ENCODE measurements at places on chromosomes 6 and 20. TPM values are rescaled to one million over a fixed set of nuclear protein-coding genes. Genes with fewer than 3 reads are reported as not detected.

The OR2H2 gene
- total RNA-seq, result not detected

The BPIFB4 gene
- total RNA-seq, result not detected

The MAS1 gene
- 0.10 TPM for total RNA-seq

The CENPW gene
- 2.7 TPM for total RNA-seq

The PGC gene
- not detected for total RNA-seq

The ENTPD6 gene
- 72.2 TPM for total RNA-seq

The NKX2-2 gene
- not detected for total RNA-seq

GRCh38 chr20:6956574-6956973 is 189.1 kb downstream of the BMP2 start:
- H3K4me1 ChIP-seq, result no peaks in the 10 kb centered on the region
- no peak for DNase-seq
- no peak overlapping the region for H3K4me3 ChIP-seq
- H3K27ac ChIP-seq, result no peak overlapping the region
- no peaks in the 10 kb centered on the region for H3K36me3 ChIP-seq

DNA sequence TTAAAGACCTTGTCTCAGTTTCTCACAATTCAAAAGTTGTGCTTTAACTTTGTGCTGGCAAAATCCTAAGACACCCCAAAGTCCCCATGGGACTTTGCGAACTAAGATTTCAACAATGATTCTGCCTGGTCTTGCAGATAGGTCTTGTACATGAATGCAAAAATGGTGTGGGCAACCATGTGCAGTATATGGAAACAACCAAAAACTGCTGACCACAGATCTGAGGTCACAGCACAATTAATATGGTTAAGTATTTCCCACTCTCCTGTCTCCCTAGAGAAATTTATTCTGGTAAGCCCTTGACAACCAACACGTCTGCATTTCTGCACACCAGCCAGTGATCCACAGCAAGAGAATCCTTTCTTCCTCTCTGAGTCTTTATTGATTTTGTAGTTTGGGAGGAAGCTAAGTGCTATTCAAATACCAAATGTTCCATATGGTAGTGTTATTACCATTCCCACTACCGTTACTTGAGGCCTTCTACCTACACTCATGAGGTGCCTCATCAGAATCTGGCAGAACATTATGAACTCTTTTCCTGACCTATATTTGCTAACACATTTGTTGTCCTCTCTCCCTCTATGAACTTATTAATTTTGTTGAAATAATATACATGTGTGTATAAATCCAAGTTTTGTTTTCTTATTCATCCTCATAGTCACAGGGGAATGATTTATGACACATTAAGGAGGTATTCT is 178.7 kb downstream of the ATXN1 start:
- no peaks in the 10 kb centered on the region for H3K36me3 ChIP-seq
- H3K4me3 ChIP-seq, result no peak overlapping the region
- H3K4me1 ChIP-seq, result no peaks in the 10 kb centered on the region
- no peaks in the 10 kb centered on the region for H3K27me3 ChIP-seq
- no peak overlapping the region for H3K27ac ChIP-seq

DNA sequence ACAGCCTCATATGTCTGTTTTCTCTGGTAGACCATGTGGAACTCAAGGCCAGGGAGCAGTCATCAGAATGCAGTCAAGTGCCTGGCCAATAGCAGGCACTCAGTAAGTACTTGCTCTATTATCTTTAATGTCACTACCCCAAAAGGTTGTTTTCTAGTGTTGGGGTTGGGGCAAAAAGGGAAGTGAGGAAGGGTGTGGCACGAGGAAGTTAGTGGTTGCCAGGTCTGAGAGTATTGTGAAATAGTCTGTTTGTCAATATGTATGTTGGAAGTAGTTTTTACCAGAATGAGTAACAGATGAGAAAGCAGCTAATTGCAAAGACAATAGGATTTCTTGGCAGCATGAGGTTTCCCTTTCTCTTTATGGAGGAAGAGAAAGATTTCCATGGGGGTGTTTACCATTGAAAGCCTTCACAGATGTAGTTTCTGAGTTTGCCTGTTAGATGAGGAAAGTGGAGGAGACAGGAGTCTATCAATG is 59.5 kb upstream of the ARMH2 start:
- H3K27ac ChIP-seq, result no peak overlapping the region
- H3K27me3 ChIP-seq, result no peaks in the 10 kb centered on the region
- no peak for DNase-seq
- no peaks in the 10 kb centered on the region for H3K36me3 ChIP-seq
- peaks cover 4% of the 10 kb centered on the region for H3K4me1 ChIP-seq
- H3K4me3 ChIP-seq, result no peak overlapping the region

GRCh38 chr20:58797371-58798338 is 53.0 kb downstream of the GNAS-AS1 start:
- H3K27me3 ChIP-seq, result no peaks in the 10 kb centered on the region
- no peaks in the 10 kb centered on the region for H3K36me3 ChIP-seq
- DNase-seq, result no peak
- H3K4me1 ChIP-seq, result no peaks in the 10 kb centered on the region
- H3K4me3 ChIP-seq, result no peak overlapping the region

DNA sequence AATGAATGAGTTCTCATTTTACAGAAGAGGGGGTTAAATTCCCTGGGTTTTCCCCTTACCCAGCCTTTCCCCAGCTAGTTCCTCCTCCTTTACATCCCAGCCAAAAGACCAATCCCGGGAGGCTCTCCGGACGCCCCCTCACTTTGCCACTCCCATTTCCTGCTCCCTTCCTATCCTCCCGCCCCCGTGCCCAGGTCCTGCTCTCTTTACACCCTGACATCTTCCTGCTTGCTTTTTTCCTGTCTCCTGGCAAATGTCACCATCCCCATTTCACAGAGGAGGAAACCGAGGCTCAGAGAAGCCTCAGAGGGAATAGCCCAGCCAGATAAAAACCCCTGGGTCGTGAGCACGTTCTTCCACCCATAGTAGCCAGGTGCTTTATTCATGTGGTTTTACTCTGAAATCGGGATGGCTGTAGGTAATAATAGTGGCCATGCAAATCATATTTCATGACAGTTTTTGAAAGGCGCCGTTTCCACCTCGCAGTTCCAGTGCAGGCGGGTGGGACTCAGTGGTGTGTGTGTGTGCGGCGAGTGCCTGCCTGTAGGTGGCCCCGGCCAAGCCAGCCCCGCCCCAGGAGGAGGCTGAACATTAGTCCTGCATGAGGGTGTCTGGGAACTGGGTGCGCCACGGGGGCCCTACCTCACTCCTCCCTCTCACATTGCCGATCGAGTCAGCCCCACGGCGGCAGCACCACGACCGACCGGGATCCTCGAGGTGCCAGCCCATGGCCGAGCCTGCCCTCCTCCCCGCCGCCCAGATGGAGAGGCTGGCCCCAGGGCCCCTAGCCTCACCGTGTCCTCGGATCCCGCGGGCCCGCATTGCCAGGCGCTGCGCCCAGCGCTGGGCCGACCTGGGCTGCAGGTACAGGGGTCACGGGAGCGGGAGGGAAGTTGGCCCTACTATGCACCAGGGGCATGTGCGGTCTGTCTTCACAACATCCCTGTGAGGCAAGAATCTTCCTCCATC is at the start of gene ARHGAP40:
Gene ARHGAP40, plus strand, starts transcription at position 594 of the 969 bp plus-strand sequence.
- H3K4me3 ChIP-seq, result no peak within 1 kb of the TSS
- no peaks in the 10 kb centered on the region for H3K27me3 ChIP-seq
- no peaks in the 10 kb centered on the region for H3K36me3 ChIP-seq
- H3K4me1 ChIP-seq, result no peaks in the 10 kb centered on the region
- no peak for DNase-seq

- peaks cover 6% of the 10 kb centered on the region for H3K4me1 ChIP-seq
- H3K27ac ChIP-seq, result no peak overlapping the region
- no peak for DNase-seq
- H3K36me3 ChIP-seq, result no peaks in the 10 kb centered on the region
- no peak overlapping the region for H3K4me3 ChIP-seq
- no peaks in the 10 kb centered on the region for H3K27me3 ChIP-seq
Measured at GRCh38 chr6:111263837-111264236, 176.5 kb downstream of the SLC16A10 start.

- H3K4me1 ChIP-seq, result no peaks in the 10 kb centered on the region
- no peak overlapping the region for H3K27ac ChIP-seq
- H3K27me3 ChIP-seq, result no peaks in the 10 kb centered on the region
- no peak overlapping the region for H3K4me3 ChIP-seq
Measured at GRCh38 chr20:62112368-62112767, 9.9 kb upstream of the LSM14B start.

DNA sequence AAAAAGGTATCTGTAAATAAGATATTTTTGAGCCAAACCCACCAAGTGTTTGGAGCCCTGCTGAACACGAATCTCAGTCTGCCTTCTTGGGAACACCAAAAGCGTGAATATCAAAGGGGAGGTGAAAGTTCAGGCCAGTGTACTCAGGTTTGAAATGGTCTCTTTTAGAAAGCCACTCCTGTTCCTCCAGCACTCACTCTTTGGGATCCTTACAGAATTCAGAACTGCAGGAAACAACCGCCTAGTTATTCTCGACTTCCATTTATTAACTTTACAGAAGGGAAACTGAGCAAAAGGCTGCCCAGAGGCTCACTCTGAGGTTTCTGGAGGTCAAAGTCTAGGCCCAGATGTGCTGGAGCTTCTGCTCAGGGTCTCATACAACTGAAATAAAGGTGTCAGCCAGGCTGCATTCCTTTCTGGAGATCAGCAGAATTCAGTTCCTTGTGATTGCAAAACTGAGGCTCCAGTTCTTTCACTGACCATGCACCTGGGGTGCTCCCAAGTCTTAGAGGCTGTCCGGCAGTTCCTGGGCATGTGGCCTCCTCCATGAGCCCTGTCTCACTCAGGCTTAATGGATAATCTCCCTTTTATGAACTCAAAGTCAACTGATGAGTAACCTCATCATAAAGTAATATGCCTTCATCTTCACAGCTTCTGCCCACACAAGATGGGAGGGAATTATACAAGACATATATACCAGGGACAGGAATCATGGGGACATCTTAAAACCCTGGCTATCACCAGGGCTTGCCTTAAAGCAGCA is 65.5 kb upstream of the TNFAIP3 start:
- H3K27me3 ChIP-seq, result no peaks in the 10 kb centered on the region
- H3K27ac ChIP-seq, result no peak overlapping the region
- H3K4me3 ChIP-seq, result no peak overlapping the region
- no peak for DNase-seq

DNA sequence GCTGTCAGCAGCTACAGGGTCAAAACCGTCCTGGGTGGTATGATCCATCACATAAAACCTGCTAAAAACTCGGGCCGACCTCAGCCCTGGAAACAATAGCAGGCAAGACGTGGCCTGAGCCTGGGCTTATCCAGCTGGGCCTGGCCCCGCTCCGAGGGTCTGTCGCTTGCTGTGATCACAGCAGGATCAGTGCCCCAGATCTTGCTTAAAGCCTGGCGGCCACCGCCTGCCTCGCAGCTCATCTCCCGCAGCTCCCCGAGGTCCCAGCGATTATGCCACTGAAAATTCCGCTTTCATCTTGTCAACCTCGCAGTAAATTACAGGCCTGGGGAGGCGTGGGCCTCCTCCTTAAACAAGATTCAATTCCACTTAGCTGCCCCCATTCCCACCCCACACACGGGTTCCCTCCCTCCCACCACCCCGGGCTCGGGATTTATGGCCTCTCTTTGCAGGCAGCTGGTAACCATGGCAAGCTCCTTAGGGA is 40.1 kb downstream of the CDH22 start:
- DNase-seq, result no peak
- no peak overlapping the region for H3K4me3 ChIP-seq
- no peaks in the 10 kb centered on the region for H3K36me3 ChIP-seq
- no peak overlapping the region for H3K27ac ChIP-seq
- no peaks in the 10 kb centered on the region for H3K4me1 ChIP-seq

- no peak overlapping the region for H3K27ac ChIP-seq
- H3K27me3 ChIP-seq, result no peaks in the 10 kb centered on the region
- DNase-seq, result no peak
Measured at GRCh38 chr6:44039839-44040350, 87.4 kb downstream of the MRPL14 start.

DNA sequence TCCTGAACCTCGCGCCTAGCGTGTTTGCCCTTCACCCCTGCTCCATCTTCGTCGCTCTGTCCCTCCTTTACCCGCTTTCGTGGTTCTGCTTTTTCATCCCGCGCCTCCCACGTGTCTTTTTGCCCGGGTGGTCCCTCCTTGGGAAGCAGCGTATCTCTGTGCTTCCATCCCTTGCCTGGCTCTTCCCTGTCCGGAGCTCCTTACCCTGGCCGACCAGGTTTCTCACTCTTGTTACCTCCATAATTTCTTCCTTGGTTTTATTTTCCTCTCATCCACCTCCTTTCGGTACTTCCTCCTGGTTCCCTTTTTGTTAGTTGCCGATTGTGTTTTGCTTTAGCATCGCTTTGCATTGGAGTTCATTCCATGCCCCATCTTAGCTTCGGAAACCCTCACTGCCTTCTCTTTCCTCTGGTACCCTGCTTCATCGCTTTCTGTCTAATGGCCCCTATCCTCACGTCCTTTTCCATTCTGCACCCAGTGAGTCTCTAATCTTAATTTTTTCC is 735 bp downstream of the FAM135A start:
- H3K27me3 ChIP-seq, result no peaks in the 10 kb centered on the region
- H3K4me1 ChIP-seq, result peaks cover 2% of the 10 kb centered on the region
- peak overlapping the region; percentile 96 for H3K4me3 ChIP-seq
- no peak for DNase-seq
- H3K27ac ChIP-seq, result peak overlapping the region; percentile 78
- no peaks in the 10 kb centered on the region for H3K36me3 ChIP-seq

- no peaks in the 10 kb centered on the region for H3K27me3 ChIP-seq
- H3K4me3 ChIP-seq, result no peak overlapping the region
- no peak overlapping the region for H3K27ac ChIP-seq
- no peak for DNase-seq
- H3K4me1 ChIP-seq, result no peaks in the 10 kb centered on the region
Measured at GRCh38 chr6:166490671-166491500, 95.6 kb downstream of the RAMACL start.

- no peak overlapping the region for H3K4me3 ChIP-seq
- H3K4me1 ChIP-seq, result no peaks in the 10 kb centered on the region
- no peak for DNase-seq
- H3K36me3 ChIP-seq, result no peaks in the 10 kb centered on the region
- H3K27me3 ChIP-seq, result no peaks in the 10 kb centered on the region
Measured at GRCh38 chr20:49100972-49101371, 54.9 kb downstream of the CSE1L start.

- DNase-seq, result no peak
- no peak overlapping the region for H3K4me3 ChIP-seq
- no peaks in the 10 kb centered on the region for H3K36me3 ChIP-seq
- no peaks in the 10 kb centered on the region for H3K4me1 ChIP-seq
Measured at GRCh38 chr6:839201-839600, 146.3 kb upstream of the EXOC2 start.

DNA sequence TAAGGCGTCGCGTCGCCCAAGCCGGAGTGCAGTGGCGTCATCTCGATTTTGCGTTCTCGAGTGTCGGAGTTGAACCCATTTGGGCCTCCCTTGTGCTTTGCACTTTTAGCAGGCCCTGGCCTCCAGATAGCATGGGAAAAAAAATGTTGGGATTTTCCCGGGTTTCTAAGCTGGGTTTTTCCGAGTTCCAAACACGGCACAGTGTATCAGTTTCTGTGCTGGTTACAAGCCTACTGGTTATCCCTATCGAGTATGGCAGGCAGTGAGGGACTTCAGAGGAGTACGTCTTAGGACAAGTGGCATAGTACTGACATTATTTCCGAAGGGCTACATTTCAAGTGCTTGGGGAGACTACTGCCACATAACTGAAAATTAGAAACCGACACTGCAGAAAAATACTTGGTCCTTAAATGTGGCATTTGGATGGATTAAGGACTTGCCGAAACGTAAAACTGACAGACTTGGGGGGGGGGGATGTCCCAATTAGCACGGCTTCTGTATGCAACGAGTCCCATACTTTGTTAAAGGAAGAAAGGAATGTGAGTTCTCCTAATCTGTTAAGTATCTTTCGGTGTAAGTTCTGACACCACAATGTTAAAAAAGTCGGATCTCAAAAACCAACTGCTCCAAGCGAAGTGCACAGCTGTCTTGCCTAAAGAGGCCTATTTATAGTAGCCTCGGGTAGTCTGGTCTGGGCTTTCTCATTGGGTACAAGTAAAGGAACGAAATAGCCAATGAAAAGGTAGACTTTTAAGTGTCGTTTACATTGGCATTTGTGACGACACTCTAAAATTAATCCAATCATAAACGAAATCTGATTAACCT is 70.2 kb downstream of the HFE start:
- DNase-seq, result no peak
- H3K36me3 ChIP-seq, result no peaks in the 10 kb centered on the region
- no peaks in the 10 kb centered on the region for H3K27me3 ChIP-seq
- no peaks in the 10 kb centered on the region for H3K4me1 ChIP-seq
